ENCODE measurements at places on chromosomes 12 and 14.

DNA sequence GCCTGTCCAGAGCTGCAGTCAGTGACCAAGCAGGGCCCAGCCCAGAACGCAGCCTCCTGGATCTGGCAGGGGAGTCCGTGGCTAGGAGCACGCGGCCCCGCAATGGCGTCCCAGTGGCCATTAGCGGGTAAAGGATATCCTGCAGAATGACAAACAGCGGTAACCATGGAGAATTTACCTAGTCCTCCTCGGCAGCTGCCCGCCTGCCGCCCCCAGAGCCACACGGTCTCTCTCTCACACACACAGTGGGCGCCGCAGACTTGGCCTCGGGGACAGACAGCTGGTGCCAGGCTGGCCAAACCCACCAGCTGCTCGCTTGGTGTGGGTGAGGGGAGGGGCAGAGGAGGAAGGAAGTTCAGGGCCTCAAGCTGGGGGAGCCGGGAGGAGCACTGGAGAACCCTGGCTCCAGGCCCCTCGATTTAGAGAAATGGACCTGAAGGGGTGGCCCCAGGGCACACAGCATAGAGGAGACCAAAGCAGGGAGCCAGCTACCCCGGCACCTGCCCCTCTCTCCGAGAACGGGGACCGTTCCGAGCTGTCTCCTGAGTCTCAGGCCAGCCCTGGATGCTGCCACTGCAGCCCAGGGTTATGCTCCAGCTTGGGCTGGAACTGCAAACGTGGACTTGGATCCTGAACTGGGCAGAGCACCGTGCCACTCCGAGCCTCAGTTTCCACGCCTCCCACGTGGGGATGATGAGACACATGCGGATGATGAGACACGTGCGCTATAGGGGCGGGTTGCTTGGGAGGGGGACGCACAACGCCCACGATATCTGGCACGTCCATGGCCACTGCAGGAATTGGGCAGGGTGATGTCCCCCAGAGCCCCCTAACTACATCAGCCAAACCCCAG, 3.4 kb downstream of the CDK2AP1 start:
- DNase-seq: no peak

DNA sequence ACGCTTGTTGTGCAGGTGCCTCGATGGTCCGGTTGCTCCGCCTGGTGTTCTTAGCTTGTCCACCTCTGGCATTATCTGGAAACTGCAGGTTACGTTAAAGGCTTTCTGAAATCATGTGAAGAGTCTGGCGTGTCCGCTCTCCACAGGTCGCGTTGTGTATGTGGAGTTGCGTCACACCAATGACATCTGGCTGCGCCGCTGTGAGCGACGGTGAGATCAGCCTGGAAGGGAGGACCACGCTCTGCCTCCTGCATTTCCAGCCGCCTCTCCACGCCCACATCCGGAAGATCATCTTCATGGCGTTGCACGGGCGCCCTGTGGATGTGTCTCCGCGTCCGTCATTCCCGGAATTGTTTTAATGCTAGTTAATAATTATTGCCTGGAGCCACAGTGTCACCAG, 50.6 kb upstream of the GALNT9 start:
- DNase-seq: no peak

- DNase-seq: no peak
Measured at GRCh38 chr14:73153272-73153671, 17.0 kb downstream of the PSEN1 start.

- DNase-seq: no peak
Measured at GRCh38 chr14:45057881-45058364, 26.0 kb upstream of the PRPF39 start.

DNA sequence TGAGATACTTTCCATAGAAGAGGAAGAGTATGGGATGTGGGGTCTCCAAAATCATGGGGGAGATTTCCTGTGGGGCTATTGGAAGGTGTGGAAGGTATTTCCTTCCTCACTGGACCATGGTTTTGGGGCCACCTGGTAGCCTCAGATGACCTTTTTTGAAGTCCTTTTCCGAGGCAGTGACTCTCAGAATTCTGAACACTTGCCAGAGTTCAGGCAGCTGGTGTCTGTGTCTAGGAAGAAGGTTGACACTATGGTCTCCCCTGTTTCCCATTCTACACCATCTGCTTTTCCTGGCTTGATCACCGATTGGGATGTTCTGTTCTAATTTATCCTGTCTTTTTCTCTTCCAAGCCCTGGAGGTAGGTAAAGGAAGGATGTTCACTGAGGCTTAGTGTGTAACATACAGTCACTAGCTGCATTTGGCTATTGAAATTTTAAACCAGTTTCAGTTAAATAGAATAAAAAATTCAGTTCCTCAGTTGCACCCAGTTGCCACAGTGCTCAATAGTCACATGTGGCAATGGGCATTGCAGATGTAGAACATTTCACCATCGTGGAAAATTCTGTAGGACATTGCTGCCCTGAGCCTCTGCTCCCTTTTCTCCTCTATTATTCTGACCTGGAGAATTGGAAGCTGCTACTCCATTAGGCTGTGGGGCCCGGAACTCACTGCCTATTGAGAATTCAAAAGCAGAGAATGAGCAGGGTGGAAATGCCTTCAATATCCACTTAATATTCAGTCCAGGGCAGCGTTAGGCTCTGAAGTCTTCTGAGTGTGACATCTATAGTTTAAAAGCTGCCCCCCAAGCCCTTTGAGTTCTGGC, 11.0 kb upstream of the PLEKHG3 start:
- DNase-seq: no peak

DNA sequence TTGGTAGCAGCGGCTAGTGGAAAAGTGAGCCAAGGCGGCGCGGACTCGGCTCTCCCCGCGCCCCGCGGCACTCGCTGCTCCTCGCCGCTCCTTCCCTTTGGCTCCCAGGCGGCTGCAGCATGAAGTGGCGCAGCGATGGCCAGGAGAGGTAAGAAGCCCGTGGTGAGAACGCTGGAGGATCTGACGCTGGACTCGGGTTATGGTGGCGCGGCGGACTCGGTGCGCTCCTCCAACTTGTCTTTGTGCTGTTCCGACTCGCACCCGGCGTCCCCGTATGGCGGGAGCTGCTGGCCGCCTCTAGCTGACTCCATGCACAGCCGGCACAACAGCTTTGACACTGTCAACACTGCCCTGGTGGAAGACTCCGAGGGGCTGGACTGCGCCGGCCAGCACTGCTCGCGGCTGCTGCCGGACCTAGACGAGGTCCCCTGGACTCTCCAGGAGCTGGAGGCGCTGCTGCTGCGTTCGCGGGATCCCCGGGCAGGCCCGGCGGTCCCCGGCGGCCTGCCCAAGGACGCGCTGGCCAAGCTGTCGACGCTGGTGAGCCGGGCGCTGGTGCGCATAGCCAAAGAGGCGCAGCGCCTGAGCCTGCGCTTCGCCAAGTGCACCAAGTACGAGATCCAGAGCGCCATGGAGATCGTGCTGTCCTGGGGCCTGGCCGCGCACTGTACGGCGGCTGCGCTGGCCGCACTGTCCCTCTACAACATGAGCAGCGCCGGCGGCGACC, 225.6 kb upstream of the CRY1 start:
- DNase-seq: peak; percentile 36

DNA sequence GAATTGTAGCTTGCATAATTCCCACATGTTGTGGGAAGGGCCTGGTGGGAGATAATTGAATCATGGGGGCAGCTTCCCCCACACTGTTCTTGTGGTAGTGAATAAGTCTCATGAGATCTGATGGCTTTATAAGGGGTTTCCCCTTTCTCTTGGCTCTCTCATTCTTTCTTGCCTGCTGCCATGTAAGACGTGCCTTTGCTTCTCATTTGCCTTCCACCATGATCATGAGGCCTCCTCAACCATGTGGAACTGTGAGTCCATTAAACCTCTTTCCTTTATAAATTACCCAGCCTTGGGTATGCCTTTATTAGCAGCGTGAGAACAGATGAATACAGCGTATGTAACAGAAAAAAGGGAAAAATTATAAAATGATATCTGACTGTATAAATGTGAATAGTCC, 21.1 kb downstream of the C12orf71 start:
- DNase-seq: no peak

- DNase-seq: no peak
Measured at GRCh38 chr14:54797986-54798385, 104.6 kb downstream of the GCH1 start.

DNA sequence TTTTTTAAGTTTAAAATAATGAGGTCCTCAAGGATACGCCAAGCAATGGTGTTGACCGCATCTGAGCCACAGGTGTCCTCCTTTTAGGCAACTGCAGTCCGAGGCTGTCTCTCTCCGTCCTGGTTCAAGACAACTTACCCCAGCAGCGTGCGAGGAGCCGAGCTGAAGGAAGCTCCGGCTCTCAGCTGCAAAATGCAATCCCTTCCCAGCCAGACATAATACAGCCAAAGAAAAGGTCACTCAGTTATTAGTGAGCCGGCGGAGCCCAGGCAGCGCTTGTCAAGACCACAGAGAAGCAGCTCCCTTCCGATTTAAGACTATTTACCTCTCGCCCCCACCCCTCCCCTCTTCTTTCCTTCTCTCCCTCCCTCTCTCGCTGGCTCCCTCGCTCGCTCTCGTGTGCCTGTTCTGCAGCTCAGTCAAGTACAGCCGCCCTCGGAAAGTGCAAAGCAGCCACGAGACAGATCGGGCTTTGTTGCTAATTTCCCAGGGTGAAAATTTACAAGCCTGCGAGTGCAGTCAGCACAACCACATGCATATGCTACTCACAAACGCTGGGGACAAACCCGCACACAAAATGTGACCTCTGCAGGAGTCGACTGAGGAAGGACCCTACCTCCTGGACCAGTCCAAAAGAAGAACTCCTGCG, 363 bp upstream of the LMO3 start:
- DNase-seq: no peak

- no peak for DNase-seq
Measured at GRCh38 chr12:124562018-124562795, 5.2 kb downstream of the NCOR2 start.

GRCh38 chr12:113137861-113138783, 2.6 kb upstream of the RASAL1 start:
- no peak for DNase-seq

GRCh38 chr12:80472911-80473500, 29.0 kb downstream of the PTPRQ start:
- DNase-seq: no peak

DNA sequence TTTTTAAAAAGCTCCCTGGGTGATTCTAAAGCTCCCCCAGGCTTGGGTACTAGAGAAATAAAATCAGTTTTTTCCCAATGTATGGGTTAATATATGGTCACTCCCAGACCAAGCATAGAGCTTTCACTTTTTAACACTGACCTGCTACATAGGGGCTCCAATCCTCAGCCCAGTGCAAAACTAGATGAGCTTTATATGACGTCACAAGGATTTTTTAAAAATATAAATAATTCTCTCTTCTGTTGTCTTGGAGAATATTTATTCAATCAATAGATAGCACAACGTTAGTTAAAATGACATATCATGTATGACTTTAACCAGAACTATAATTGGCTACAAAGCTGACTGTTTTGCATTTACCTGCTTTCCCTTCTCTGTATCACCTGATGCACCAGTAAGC, 137.9 kb upstream of the TMCC3 start:
- DNase-seq: no peak

DNA sequence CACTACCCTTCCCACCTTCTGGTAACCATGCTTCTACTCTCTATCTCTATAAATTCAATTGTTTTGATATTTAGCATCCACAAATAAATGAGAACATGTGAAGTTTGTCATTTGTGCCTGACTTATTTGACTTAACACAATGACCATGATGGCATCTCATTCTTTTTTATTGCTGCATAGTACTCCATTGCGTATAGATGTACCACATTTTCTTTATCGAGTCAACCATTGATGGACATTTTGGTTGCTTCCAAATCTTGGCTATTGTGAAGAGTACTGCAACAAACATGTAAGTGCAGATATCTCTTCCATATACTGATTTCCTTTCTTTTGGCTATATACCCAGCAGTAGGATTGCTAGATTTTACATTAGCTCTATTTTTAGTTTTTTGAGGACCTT, 73.6 kb downstream of the PTPRQ start:
- no peak for DNase-seq

DNA sequence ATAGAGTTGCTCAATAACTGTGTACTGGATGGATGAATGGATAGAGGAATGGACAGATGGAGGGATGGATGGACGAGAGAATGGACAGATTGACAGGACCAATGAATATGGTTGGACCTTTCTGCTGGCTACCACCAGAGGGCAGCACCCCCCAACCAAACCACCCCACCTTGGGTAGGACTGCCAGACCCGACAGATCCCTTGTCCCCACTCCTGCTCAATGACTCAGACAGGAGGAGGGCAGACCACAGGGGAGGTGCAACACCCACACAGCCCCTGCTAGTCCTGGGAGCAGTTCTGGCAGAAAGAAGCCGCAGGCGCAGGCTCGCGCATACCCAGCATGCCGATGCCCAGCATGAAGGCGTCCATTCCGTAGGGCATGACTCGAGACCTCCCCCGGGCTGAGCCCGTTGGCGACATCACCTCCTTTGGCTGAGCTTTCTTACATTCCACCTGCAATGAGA, 12.4 kb downstream of the MSI1 start:
- DNase-seq: peak; percentile 86

DNA sequence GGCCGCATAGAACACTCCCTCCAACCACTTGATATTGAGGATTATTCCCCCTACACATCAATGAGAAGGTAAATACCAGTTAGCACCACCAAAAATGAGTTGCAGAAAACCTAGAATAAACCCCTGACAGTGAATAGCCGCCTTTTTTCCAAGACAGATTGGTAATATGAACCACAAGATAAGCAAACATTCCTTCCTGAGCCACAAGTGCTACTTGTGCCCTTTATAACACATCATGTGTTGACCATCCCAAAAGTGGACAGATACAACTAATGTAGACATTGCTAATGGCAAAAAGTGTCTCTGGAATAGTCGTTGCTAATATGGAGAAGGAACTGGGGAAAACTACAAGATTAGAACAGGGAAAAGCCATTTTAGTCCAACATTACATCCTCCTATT, 17.2 kb downstream of the NOXRED1 start:
- DNase-seq: no peak

- no peak for DNase-seq
Measured at GRCh38 chr12:66149702-66150398, 19.3 kb upstream of the LLPH start.

DNA sequence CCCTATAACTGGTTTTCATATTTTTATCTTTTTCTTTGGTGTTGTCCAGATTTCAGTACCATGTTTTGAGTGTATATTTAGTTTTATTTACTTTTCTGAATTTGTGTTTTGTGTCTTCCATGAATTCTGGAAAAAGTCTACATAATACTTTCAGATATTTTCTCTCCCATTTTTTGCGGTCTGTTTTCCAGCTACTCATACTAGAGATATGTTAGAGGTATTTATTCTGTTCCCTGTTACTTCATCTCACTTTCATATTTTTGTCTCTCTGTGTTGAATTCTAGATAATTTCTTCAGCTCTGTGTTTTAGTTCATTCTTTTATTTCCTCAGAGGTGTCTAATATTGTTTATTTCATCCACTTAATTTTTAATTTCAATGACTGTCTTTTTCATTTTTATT, 74.2 kb downstream of the IFT81 start:
- no peak for DNase-seq

DNA sequence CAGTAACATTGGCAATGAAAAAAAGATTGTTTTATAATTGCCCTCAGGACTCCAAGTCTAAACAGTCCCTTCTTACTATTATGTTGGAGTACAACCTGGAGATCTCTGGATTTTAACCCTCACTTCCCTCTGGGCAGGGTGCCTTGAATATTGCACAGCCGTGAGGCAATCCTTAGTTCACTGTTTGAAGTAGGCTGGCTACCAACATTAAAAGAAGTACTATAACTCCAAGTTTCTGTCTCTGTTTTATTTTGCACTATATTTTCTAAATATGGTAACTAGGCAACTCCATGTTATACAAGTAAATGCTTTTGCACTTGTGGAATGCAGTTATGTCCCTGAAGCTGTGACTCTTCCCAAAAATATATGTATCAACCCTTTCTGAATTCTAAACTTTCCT, 490.7 kb downstream of the EGLN3 start:
- no peak for DNase-seq

GRCh38 chr14:68679301-68679700, 113.6 kb downstream of the ZFP36L1 start:
- DNase-seq: no peak
